ENCODE measurements at places on chromosomes 16 and 17. TPM values are rescaled to one million over a fixed set of nuclear protein-coding genes. Genes with fewer than 3 reads are reported as not detected.

GRCh38 chr17:11628374-11628773 is 30.1 kb downstream of the DNAH9 start:
- H3K27me3 ChIP-seq: no peaks in the 10 kb centered on the region
- no peak overlapping the region for H3K4me3 ChIP-seq
- H3K27ac ChIP-seq: no peak overlapping the region
- no peak for DNase-seq
- no peaks in the 10 kb centered on the region for H3K36me3 ChIP-seq

GRCh38 chr16:75660321-75660720 is 12.7 kb downstream of the TERF2IP start:
- H3K27me3 ChIP-seq: no peaks in the 10 kb centered on the region
- no peaks in the 10 kb centered on the region for H3K4me1 ChIP-seq
- H3K27ac ChIP-seq: no peak overlapping the region
- H3K36me3 ChIP-seq: peaks cover 19% of the 10 kb centered on the region
- no peak for DNase-seq

DNA sequence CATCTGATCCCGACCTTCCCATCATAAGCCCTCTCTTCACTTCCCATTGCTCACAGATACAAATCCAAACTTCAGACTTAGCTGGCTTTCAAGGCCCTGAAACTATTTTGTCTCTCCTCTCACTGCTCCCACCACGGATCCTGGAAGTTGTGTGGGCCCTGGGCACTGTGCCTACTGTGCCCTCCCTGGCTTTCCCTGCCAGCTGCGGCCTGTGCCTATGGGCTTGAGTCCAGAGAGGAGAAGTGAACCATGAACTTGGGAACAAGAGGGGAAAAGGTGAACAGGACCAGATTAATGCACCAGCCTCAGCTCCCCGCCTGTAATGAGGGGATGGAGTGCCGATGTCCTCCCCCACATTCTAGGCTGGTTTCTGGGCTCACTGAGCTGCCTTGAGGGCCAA is 18.9 kb upstream of the KCNJ12 start:
- no peaks in the 10 kb centered on the region for H3K4me1 ChIP-seq
- H3K36me3 ChIP-seq: no peaks in the 10 kb centered on the region
- no peak for DNase-seq
- H3K27ac ChIP-seq: no peak overlapping the region
- H3K27me3 ChIP-seq: no peaks in the 10 kb centered on the region
- H3K4me3 ChIP-seq: no peak overlapping the region

SLFN14 gene
- total RNA-seq: not detected

SULT1A2 gene
- total RNA-seq: 1.3 TPM

EVI2A gene
- 3.1 TPM for total RNA-seq

DHRS7C gene
- total RNA-seq: not detected

GRCh38 chr17:5248821-5249479 is 14.3 kb upstream of the SCIMP start:
- no peak overlapping the region for H3K4me3 ChIP-seq
- DNase-seq: no peak
- H3K4me1 ChIP-seq: no peaks in the 10 kb centered on the region

- no peak for DNase-seq
- H3K27me3 ChIP-seq: no peaks in the 10 kb centered on the region
- H3K36me3 ChIP-seq: no peaks in the 10 kb centered on the region
- H3K4me3 ChIP-seq: no peak overlapping the region
- no peak overlapping the region for H3K27ac ChIP-seq
These were observed 2178.3 kb downstream of the TP53TG3F start for GRCh38 chr16:35637683-35638082.

FSCN2 gene
- total RNA-seq: 13.5 TPM
